ENCODE measurements at places on chromosomes 2 and 18.

- H3K36me3 ChIP-seq: no peaks in the 10 kb centered on the region
- H3K4me3 ChIP-seq: no peak overlapping the region
- H3K4me1 ChIP-seq: peaks cover 12% of the 10 kb centered on the region
These were observed 1355.5 kb downstream of the SUCLG1 start for GRCh38 chr2:83103613-83104012.

GRCh38 chr2:142952793-142953494 is 75.5 kb downstream of the KYNU start:
- no peak overlapping the region for H3K27ac ChIP-seq
- no peaks in the 10 kb centered on the region for H3K27me3 ChIP-seq
- H3K4me3 ChIP-seq: no peak overlapping the region
- no peaks in the 10 kb centered on the region for H3K4me1 ChIP-seq

DNA sequence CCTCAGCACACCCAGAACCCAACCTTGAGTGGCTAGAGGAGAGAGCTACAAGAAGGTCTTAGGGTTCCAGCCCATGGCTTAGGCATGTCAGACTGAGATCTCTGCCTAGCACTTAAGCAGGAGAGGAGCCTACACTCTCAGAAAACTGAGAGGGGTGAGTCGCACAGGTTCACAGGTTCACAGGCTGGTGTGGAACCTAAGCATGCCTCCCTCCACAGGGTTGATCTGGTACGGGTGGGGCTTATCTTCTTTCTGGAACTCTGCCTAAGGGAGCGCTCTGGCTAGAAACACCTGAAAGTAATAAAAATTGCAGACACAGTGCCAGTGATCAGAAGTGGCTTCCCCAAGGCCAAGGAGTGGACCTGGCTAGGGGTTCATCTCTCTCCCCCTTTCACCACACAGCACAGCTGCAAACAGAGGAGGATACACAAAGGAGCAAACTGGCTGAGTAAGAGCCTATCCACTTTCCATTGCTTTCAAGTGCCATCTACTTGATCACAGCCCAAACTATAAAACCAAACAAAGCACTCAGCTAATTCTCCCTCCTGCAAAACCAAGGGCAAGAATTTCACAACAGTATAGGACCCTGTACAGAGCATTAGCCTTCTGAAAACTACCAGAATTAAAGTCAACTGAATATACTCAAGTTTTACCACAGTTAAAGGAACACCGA is 481.9 kb upstream of the SETBP1 start:
- H3K36me3 ChIP-seq: no peaks in the 10 kb centered on the region
- no peak overlapping the region for H3K4me3 ChIP-seq
- DNase-seq: no peak
- H3K4me1 ChIP-seq: no peaks in the 10 kb centered on the region
- no peaks in the 10 kb centered on the region for H3K27me3 ChIP-seq

GRCh38 chr2:26979741-26980140 is 9.3 kb downstream of the MAPRE3 start:
- no peaks in the 10 kb centered on the region for H3K4me1 ChIP-seq
- H3K27me3 ChIP-seq: no peaks in the 10 kb centered on the region
- DNase-seq: no peak
- H3K27ac ChIP-seq: no peak overlapping the region
- H3K4me3 ChIP-seq: no peak overlapping the region
